ENCODE measurements at places on chromosomes 3 and 15. TPM values are rescaled to one million over a fixed set of nuclear protein-coding genes. Genes with fewer than 3 reads are reported as not detected.

The PODXL2 gene
- total RNA-seq = 2.9 TPM

DNA sequence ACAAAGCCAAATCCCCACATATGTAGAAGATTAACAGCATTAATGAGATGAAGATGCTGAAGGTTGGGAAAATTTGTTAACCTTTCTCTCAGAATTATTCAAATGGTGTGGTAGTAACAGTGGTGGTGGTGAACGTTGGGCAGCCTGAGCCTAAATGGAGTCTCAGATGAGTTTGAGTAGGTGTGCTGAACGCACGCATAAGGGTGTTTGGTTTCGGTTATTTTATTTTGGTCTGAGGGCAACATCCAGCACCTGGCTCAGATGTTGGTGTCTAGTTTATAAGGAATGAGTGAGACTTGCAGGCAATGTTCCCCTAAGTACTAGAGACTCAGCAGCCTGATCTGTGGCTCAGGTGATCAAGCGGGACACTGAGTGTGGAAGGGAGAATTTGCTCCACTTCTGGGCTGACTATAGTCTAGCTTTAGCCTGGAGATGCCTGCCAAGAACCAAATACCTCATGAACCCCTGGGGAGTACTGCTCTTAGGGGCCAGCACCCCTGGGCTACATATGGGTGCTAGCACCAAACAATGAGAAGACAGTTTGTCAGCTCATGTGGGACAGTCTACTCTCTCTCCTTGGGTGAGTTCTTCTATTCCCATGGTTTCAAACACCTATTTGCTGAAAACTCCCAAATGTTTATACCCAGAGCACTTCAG lies 39.5 kb upstream of the ATP2C1 start:
- no peak for DNase-seq

DNA sequence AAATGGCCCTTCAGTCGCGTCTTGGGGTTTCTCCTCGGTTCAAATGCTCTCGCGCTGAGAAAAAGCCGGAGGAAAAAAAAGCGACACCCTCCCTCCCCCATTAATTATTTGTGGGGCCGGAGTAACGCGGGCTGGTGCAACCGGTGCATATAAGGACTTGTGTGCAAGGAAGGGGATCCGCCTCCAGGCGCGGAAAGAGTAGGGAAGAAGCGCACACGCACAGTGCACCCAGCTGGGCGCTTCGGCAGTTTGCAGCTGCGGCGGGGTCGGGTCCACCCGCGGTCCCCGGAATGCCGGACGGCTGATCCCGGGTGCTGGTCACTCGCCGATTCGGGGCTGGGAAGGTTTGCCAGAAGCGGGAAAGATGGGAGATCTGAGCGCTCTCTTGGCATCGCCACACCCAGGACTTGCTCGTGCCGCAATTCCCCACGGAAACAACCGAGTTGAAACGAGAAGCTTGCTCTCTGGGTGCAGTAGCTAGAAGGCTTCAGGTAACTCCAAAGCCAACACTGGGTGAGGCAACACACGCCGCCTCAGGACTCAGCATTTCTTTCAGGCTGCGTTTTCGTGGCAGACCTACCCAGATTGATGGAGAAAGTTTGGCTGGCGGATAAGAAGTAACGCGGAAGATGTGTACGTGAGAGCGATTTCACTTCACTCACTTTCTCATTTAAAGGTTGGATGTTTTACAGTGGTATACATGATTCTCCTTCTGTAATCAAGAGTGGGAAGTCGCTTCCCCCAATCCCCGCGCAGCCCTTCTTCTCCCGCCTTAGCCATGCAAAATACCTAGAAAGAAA lies 720 bp upstream of the TNIK start:
- DNase-seq = peak; percentile 77

The GXYLT2 gene
- total RNA-seq = 35.2 TPM

- peak; percentile 99 for DNase-seq
These were observed at the start of gene TIPIN for GRCh38 chr15:66356359-66357236. Gene TIPIN (minus strand): TSS chr15:66356685. CDS start chr15:66352947, 3,738 bp downstream.

- DNase-seq = no peak
These were observed 72.9 kb downstream of the BLM start for GRCh38 chr15:90790057-90790456.

DNA sequence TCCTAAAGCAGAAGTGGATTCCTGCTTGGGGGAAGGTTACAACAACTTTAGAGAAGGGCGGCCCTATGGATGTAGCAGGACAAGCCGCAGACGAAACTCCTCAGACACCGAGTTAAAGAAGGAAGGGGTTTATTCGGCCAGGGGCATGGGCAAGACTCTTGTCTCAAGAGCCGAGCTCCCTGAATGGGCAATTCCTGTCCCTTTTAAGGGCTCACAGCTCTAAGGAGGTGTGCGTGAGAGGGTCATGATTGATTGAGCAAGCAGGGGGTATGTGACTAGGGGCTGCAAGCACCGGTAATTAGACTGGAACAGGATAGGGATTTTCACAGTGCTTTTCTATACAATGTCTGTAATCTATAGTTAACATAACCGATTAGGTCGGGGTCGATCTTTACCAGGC lies 879 bp upstream of the PDHB start:
- DNase-seq = no peak

DNA sequence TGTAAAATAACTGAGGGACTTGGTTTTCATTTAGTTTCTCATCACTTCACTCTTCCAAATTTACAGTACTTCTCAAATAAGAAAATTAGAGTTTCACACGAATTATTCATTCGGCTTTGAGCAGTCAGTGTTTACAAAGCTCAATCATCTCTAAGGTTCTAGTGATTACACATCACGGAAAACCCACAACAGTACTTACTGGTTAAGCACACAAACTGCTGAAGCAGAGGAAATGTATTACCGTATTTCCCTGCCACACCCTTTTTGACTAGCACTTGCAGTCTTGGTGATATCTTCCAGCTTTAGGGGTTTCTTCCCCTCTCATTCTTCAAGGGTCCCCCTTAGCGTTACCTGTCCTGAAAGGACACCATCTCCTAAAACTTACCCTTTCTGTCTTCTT lies 164.8 kb upstream of the CDIN1 start:
- DNase-seq = no peak

- DNase-seq = no peak
These were observed 171.7 kb downstream of the C3orf38 start for GRCh38 chr3:88321363-88322050.

DNA sequence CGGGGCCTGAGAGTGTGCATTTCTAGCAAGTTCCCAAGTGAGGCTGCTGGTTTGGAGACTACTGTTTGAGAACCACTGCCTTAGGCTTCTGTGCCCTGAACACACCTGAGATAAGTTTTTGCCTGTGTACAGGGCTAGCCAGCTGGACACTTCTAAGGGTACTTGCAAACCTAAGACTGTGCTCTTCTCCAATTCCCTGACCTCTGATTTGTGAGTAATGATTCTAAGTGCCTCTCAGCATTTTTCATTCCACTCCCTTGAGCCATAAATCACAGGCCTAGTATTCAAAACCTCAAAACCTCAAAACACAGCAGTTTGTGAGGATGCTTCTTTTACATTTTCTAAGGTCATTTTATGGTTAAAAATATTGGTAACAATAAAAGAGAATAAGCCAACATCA lies 148.4 kb downstream of the CHST2 start:
- DNase-seq = no peak

The EPHB3 gene
- 1.1 TPM for total RNA-seq

- DNase-seq = no peak
These were observed 90.3 kb downstream of the PLCL2 start for GRCh38 chr3:16975083-16975482.

The SYNPR gene
- 0.69 TPM for total RNA-seq

DNA sequence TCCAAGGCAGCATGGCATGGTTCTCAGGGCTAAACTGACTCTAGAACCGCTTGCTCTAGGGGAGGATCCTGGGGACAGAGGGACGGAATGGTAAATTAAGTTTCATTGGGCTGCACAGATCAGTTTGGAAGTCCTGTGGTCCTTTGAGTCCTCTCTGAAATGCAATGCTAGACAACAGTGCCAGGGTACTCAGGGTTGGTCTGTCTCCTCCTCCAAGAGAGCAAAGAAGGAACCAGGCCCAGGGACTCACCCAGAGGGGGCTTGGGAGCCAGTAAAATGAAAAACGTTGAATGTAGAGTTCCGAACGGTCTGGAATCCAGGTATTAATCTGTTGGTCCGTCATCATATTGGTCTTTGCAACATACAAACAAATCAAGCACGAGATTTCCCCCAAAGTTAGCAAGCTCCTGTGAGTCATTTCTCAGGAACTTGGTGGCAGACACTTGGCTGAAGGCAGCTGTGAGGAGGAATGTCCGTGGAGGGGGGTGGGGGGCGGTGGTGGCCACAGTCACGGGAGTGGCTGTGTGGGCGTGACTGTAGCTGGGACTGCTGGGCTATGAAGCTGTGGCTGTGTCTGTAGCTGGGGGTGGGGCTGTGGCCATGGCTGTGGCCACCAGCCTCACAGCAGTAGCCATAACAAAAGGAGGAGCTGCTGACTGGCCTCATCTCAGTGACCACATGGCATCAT lies 361.0 kb downstream of the SHQ1 start:
- peak; percentile 36 for DNase-seq

DNA sequence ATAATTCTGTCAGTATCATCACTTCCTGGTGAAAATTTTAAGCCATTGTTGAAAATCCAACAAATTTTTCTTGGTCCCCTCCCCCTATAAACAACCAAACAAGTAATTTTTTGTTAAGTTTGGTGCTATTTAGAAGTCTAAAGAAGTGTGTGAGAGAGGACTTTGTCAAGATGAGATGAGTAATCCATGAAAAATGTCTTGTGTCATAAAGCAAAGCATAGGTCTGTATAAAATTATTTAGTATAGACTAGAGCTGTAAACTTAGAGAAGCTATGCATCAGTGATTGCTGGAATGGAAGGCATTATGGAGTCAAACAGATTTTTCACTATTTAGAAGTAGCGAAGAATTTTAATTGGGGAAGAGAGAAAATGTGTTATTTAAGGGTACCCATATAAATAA lies 31.4 kb downstream of the MAPK6 start:
- no peak for DNase-seq

GRCh38 chr3:5116538-5116937 lies 5.6 kb upstream of the ARL8B start:
- no peak for DNase-seq

GRCh38 chr3:109648027-109648426 lies 310.7 kb upstream of the DPPA4 start:
- DNase-seq = no peak

DNA sequence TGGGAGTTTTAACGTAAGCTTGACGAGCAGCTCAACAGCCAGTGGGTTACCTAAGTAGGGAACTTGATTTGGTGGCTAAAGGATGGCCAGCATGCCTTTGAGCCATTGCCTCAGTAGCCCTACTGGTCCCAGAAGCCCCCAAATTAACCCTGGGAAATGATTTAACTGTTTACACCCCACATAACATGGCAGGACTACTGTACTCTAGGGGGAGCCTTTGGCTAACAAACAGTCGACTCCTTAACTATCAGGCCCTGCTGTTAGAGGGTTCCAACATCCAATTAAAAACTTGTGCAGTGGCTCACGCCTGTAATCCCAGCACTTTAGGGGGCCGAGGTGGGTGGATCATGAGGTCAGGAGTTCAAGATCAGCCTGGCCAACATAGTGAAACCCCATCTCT lies 9.4 kb upstream of the SMCO1 start:
- DNase-seq = no peak

GRCh38 chr3:133211856-133212255 lies 173.7 kb downstream of the TMEM108 start:
- no peak for DNase-seq

- no peak for DNase-seq
These were observed 760.1 kb downstream of the ZNF385D start for GRCh38 chr3:20990896-20991295.

The FANCI gene
- 4.1 TPM for total RNA-seq

The AEN gene
- total RNA-seq = 5.5 TPM

- DNase-seq = no peak
These were observed 11.0 kb downstream of the SPTBN5 start for GRCh38 chr15:41882689-41883483.

DNA sequence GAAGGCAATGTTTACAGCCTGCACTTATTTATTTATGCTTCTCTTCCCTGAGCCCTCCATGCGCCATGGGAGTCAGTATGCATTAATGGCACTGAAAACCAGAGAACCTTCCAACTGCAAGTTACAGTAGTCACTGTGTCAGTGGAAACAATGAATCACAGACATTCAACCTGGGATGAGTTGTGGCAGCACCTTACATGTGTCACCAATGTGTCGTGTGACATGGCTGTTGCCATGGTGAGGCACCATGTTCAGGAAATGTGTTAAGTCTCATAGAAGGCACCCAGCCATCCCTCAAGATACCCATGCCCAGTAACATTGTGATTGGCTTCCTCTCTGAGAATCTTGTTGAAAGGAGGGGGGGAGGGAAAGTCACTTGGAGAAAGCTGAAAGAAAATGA lies 105.0 kb downstream of the FOXP1 start:
- DNase-seq = no peak

The TNFAIP8L3 gene
- 1.3 TPM for total RNA-seq

GRCh38 chr3:42122261-42123011 lies 31.3 kb downstream of the TRAK1 start:
- DNase-seq = no peak

- DNase-seq = no peak
These were observed 103.1 kb downstream of the MEX3B start for GRCh38 chr15:81942655-81943195.

DNA sequence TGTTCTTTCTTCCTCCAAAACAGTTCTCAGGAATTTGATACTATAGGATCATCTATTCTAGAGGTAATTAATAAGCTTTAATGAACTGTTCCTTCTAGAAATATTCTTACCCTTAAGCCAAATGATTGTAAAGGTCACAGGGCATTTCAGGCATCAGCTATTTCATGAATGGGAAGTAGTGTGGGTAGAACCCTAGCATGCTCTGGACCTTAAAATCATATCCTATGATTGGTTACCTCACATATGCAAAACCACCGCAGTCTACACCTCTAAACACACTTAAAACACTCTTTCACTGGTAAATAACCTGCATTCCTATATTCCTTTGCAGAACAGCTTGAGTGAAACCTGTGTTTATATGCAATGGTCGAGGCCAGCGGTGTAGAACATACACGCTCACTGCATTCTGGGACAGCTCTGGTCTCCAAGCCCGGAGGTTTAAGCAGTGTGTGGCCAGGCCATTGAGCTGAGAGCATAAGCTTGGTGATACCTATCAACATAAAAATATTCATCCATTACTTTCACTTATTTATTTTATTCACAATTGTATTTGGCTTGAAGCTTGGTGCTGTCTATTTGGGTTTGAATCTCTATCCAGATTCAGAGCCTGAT lies 87.7 kb upstream of the RASGRP1 start:
- no peak for DNase-seq

The TMEM212 gene
- not detected for total RNA-seq
